ENCODE measurements at places on chromosomes 6 and 20.

DNA sequence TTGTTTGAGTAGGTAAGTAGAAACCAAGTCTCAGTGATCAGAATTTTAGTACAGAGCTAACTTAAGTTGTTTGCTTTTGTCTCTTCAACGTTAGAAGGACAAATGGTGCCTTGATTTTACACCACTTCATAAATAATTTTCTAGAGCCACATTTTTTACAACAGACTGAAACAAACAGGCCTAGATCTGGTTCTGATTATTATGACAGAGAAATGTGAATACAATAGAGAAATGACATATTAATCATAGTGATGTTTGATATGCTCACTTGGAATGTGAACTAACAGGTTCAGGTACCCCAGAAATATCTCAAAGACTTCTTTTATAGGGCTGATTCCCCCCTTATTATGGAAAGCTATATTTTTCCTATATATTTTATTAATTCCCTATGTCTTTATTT is 760.6 kb downstream of the KIF16B start:
- no peak for DNase-seq

DNA sequence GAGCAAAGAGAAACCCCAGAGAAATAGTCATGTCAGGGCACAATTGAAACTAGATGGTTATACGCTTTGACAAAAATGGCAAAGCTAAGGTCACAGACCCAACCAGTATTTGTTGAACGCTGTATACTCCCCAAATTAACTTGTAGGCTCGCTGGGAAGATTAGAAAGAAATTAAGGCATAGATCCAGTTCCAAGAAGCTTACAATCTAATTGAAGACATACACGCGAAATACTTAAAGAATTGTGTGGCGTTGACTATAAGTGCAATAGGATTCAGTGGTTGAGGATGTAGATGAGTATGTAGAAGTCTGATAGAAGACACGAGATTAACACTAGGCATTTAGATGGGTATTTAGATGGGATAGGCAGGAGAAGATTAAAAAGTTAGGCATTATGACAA is 525 bp downstream of the FAM229B start:
- no peak for DNase-seq

GRCh38 chr6:31497531-31498476 is at the start of gene MICB:
Gene MICB (plus strand): TSS chr6:31498145. CDS start chr6:31498194, 49 bp downstream.
- DNase-seq: peak; percentile 69

DNA sequence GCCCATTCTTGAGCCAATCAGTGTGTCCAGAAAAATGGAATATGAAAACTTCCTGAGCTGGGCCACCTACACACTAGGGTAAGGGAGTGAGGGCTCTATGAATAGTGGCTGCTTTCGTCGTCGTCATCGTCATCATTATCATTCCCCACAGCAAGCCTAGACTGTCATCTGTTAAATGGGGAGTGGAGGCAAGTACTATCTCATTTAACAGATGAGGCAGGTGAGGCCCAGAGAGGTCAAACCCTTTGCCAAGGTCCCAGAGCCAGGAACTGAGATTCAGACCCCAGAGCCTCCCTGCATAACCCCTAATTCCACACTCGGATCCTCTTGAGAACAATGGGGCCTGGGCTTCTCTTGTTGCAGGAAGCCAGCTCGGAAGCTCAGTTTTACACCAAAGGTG is 20.6 kb downstream of the BPIFB1 start:
- no peak for DNase-seq

DNA sequence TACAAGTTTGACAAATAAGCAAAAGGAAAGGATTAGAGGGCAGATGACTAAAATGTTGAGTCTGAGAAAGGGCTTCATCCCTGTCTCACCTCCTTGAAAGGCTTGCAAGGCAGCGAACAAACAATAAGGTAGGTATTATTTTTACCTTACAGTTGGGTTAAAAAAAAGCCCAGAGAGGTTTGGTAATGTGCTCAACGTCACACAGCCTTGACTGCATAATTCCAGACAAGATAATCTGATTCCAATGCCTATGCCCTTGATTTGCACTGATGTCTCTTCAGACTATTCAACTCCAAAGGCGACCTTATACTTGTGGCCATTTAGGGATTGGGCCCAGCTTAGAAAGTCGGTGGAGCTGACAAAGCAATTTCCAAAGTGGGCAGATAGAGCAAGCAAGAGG is 1.7 kb downstream of the ARG1 start:
- no peak for DNase-seq

DNA sequence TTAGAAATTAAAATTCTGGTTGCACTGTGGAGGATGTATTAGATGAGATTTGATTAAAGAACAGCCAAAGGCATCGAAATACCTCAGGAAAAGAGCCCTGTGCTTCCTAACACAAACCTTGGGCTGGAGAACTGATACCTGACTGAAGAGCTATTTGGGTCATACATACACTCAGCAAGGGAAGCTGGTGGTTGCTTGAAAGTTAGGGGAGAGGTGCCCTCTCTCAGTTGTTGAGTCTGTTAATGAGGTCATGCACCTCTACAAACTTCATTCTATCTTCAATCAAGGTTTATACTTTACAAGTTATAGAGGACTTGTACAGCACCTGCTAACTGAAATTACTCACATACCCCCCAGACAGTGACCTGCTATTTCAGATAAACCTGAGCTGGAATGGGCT is 25.5 kb downstream of the FAM184A start:
- DNase-seq: no peak
